HepG2 (cell line): ENCODE measurements at places on chromosomes 7 and 10.

DNA sequence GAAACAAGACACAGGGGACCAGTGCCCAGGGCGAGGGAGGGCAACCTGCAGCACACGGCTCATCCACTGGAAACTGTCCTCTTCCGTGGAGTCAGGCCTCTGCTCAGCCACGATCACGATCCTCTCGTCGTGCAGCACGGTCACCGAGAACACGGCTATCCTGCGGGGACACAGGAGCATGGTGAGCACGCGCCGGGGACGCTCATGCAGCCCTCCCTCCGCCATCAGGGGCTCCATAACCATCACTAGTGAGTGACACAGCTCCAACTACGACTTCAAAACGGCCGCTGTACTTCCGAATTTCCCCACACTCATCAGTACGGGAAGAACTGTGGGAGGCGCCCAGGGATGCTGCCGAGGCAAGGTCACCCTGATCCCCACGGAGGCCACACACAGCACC is 227.9 kb downstream of the ZMYND11 start:
- DNase-seq = no peak

- no peak for DNase-seq
Measured at GRCh38 chr7:139033346-139034114, 2.3 kb downstream of the ZC3HAV1L start.

DNA sequence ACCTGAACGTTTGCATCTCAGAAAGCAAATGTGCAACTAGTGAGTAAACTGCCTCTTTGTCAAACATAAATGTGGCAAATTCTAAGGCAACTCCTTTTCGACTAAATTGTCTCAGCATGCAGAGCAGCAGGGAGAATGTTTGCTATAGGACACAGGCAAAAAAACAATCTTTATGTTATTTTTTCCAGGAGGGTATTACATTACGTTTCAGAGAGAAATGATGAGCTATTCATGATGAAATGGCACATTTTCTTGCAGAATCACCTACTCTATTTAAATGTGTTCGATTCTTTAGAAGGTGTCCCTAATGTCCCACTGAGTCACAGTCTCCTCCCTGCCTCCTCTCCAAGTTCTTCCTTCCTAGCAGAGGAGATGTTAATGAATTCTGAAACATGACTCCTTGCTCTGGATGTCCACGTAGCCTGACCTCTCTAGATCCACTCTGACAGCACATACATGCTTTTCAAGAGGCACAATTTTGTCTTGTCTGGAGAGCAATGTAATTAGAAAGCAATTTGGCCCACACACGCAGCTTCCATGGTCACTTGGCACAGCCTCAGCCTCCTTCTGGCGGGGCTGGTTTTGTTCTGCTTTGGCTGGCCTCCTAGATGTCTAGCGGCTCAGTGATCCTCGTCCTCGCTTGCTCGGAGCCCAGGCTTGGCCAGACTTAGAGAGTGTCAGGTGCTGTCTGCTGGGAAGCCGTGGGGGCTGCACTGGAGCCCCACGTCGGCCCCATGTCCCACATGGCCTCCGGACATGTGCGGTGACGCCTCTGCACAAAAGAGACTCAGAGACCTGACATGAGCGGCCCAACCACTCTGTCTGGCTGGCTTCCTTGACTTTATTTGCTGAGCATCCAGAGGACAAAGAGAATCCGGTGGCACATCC is 125.7 kb upstream of the ZNF438 start:
- DNase-seq = no peak

DNA sequence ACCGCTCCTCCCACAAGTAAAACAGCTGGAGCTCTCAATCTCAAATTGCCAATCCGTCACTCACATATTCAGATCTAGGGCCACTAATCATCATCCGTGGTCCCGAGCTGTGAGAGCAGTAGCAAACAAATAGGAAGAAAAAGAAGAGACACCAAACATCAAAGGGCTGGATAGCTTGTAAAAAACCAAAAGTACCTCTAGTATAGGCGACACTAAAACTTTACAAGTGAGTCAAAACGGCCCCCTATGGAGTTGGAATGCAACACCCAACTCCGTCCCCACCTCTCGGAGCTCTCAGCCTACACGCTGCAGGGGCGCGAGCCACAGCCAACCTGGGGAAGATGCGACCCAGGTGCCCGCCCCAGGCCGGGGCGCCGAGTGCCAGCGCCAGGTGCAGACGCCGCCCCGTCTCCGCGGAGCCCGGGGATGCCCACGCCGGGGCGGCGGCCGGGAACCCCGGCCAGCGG is 581 bp downstream of the FAM3C start:
- DNase-seq = peak; percentile 7

GRCh38 chr7:40165216-40165615 is 30.4 kb downstream of the SUGCT start:
- no peak for DNase-seq

- DNase-seq = no peak
Measured at GRCh38 chr7:44282601-44283171, 42.7 kb downstream of the CAMK2B start.

GRCh38 chr7:139648941-139649425 is 125.5 kb downstream of the CLEC2L start:
- DNase-seq = no peak
